T-helper 1 cell (primary cell): ENCODE measurements at places on chromosomes 3 and 15.
A peak's percentile ranks its signal among the peaks of the same experiment; 100 is the strongest.

DNA sequence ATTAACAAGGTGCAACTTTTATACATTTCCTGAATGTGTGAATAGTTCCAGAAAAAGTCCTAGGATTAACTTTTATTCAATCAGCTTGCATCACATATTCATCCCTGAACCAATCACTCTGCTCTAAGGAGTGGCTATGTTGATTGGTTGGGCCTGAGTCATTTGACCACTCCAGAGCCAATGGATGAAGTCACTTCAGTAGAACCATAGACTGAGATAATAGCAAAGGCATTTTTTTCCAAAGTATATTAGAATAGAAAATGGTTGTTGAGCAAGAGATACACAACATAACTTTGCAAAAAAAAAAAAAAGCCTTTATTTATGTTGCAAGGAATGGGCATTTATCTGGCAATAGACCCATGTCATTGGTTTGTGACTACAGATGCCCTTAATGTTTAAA is 55.5 kb upstream of the AGTR1 start:
- no peak for DNase-seq

- DNase-seq: no peak
Measured at GRCh38 chr3:150497956-150498355, 48.3 kb downstream of the SERP1 start.

DNA sequence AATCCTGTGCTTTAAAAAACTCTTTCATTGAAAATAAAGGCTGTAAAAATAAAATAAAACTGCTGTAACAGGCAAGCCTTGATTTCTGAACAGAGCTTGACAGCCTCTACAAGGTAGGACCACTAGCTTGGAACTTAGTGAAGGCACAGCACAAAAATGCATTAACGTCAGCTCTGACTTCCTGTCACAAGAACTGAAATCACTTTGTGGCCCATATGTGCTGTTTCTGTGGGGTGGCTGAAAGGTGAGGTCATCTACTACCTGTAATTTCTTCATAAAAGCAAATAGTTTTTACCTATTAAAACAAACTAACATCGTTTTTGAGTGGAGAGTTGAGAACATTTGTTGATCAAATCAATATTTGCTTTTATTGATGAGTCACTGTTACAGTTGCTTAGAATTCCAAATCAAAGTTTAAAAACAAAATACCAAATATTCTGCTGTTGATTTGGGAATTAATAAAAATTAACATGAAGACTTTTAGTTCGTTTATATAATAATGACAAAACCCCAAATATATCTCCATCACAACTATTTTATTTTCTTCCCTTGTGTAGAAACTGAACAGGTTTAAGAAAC is 1034.1 kb downstream of the MCTP2 start:
- DNase-seq: no peak

DNA sequence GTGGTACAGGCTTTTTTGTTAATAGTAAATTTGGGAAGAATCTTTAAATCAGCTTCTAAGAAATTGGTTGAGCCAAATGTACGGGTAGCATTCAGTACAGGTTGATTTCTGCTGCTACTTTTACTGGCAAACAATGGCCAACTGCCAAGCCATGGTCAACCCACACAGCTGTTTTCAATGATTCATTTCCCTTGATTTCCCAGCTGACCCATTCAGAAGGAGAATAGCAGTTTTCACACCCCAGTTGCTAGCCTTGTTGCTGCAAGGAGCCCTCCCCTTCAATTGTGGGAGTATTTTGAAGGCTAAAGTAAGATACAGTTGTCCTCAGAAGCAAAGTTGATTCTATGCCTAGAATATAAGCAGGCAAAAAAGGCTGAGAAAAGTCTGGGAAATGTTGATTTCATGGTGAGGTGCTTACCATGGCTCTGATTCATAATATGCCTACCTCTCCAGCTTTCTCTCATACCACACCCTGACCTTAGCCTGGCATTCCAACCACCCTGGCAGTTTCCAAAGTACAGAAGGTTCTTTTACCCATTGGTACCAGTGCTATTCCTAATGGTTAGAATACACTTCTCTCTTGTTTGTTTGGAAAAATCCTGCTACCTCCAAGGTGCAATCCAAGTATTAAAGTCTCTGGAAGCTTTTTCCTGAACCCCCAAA is 320.3 kb upstream of the TGFBR2 start:
- peak; percentile 61 for DNase-seq
